Fibroblast of the conjunctiva (primary cell): ENCODE measurements at places on chromosomes 6 and 20.

GRCh38 chr6:163529605-163530004, 115.1 kb downstream of the QKI start:
- peak; percentile 62 for DNase-seq

GRCh38 chr6:145204301-145204700, 531.0 kb downstream of the EPM2A start:
- no peak for DNase-seq

- DNase-seq, result no peak
Observed at GRCh38 chr20:2104236-2104635, 2.6 kb downstream of the STK35 start.

GRCh38 chr6:36946526-36946925, 8.0 kb upstream of the PI16 start:
- no peak for DNase-seq

- no peak for DNase-seq
Observed at GRCh38 chr20:41830702-41831101, 212.5 kb upstream of the CHD6 start.

- DNase-seq, result no peak
Observed at GRCh38 chr20:40438161-40438830, 250.7 kb downstream of the MAFB start.

DNA sequence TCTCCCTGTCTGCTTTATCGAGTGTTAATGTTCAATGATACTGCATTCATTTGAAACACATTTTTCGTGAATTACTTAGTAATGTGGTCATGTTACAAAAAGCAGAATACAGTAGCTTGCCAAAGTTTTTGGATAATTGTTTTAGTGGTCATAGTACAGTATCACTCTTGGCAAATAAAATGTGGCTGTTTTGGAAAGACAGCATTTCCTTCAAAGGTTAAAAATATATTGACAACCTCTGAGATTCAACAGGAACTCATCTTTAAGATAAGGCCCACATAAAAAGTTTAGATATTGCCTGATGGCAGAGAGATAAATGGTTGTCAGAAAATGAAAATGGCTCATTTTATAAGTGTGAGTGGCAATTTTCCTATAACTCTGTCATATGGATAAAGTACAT, 297.7 kb upstream of the MAN1A1 start:
- DNase-seq, result no peak

DNA sequence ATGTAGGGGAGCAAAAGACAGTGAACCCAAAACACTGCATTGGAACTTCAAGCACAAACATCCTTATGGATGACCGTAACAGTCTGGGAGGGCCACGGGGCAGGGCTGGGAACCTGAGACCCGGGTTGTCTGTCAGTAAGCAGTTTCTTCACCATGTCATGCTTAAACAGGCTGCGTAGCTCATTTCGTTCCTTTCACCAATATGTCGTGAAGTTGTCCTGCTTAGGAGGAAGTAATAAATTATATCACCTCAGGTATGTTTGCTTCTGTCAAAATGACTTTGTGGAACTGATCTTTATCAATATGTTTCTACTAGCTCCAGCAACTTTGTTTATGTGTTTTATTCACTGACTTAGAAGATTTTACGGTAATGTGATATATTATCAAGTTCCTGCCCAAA, 12.4 kb upstream of the MAK start:
- DNase-seq, result no peak

DNA sequence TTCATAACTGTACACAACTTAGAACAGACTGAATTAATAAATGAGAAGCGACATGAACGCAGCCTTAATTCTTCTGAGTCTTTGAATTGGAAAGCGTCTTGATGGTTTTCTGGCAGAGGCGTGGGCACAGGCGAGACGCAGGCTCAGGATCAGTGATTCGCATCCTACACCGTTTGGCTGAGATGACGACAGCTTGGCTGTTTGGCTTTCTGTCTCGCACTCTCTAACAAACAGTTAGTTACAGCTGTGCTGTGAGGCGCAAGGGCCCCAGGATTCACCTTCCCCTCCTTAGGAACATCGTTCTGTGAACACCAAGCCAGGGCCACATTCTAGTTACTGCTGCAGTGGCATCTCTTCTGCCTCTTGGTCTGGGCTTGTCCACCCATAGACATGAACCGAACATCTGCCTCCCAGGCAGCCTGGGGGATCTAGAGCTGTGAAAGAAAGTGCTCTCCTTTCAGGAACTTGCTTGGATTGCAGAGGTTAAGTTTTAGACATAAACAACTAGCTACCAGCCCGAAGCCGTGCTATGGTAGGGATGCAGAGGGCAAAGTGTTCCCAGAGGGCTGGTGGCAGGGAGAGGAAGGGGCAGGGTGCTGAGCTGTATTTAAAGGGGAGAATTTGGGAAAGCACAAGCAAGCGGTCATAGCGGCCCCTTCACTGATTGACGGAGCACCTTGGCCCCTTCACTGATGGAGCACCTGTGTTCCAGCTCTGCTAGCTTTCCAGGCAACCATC, 49.6 kb downstream of the TCP11 start:
- no peak for DNase-seq

DNA sequence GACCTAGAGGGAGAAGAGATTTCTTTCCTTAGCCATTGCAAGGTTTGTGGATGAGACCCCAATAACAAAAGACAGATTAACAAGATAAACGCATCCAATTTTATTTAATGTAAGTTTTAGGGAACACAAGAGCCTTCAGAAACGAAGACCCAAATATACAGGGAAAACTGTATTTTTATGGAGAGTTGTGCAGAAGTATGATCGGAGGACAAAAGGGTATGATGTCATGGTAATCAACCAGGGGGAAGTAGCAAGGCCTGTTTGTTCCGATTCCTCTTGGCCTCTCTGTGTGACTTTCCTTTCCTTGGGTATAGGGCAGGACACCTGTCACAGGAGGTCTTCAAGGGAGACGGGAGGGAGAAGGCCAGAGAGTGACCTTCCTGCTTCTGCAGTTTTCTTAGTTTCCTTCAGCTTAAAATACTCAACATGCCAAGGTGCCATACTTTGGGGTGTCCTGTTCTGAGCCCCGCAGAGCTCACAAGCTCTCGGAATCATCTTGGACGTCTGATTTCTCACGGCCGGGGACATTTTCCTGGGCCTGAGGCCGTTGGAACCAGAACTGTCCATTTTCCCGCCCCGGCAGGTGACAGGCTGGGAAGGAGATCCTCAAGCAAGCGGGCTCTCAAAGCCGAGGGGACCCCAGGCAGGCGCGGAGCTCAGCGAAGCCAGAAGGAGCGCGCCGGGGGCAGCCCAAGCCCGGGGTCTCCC, 21.7 kb downstream of the TMC2 start:
- DNase-seq, result no peak

DNA sequence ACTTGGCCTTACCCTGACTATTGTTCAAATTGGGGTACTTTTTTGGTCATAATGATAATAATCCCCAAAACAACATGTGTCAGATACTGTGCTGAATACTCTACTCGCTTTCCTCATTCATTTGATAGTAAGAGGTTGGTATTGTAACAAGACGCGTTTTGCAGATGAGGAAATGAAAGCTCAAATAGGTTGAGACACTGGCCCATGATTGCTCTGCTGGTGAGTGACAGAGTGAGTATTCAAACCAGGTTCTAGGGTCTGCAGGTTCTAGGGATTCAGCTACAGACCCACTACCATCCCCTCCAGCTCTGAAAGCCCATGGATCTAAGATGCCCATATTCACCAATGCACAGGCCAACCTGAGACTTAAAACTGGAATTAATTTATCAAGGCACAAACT, 1.3 kb upstream of the ENPP4 start:
- DNase-seq, result no peak

GRCh38 chr6:73388433-73388799, 6.2 kb upstream of the DDX43 start:
- no peak for DNase-seq

DNA sequence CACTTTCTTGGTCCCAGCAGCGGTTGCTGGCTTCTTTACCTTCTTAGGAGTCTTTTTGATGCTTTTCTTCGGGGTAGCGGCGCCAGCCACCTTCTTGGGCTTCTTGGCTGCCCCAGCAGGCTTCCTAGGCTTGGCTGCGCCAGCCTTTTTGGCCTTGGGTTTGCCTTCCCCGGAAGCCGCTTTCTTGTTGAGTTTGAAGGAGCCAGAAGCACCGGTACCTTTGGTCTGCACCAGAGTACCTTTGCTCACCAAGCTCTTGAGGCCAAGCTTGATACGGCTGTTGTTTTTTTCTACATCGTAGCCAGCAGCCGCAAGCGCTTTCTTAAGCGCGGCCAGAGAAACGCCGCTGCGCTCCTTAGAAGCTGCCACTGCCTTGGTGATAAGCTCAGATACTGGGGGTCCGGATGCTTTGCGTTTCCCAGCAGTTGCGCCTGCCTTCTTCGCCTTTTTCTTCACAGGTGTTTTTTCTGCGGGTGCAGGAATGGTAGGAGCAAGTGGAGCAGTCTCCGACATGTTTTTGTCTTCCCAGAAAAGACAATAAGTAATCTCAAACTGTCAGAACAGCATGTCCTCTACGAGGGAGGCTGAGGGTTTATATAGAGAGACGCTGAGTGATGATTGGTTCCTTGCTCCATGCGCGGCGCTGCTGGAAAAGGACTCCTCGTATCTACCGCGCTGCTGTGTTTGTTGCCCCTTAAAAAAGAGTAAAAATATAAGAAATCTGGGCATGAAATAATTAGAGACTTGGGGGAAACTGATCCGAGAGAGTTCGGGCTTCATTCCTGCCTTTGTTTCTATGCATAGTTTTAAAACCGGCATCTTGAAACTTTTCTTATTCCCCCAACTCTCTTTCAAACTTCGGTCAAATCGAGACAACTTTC, 130.3 kb upstream of the BTN3A2 start:
- DNase-seq, result peak; percentile 91

DNA sequence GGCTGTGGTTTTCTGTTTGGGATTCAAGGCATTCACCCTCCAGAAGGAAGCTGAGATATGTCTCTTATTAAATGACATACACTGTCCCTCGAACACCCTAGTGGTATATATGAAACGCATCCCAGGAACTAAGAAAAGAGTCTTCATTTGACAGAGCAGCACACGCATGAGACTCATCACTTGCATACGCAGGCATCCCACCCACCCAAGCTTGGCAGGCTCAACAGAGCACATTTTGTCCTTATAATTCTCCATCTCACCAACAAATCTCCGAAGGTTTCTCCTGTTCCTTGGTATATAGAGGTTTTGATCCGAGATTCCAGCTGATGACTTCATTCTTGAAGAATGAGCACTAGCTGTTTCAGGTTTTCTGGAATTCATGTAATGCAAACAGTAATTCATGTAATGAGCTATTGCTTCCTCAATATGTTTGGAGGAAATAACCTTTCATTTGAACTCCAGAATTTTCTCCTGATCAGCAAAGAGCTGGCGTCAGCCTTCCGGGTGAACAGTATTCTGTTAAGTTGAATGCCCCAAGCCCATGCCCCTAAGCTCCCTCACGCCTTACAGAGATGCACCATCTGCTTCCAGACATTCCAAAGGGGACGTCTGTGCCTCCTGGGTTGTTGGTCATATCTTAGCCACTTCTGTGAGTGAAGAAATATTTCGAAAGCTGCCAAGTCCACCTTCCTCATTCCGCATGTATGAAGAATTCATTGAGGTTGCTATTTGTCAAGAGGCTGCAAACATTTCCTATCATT, 66.0 kb upstream of the CDH4 start:
- DNase-seq, result peak; percentile 88

GRCh38 chr6:105300090-105300489, 102.8 kb downstream of the PREP start:
- DNase-seq, result no peak

GRCh38 chr6:169233181-169233580, 20.5 kb downstream of the THBS2 start:
- no peak for DNase-seq

- DNase-seq, result no peak
Observed at GRCh38 chr6:131808460-131809269, 845 bp downstream of the ENPP1 start.

- no peak for DNase-seq
Observed at GRCh38 chr20:18108326-18108725, 29.3 kb upstream of the KAT14 start.

DNA sequence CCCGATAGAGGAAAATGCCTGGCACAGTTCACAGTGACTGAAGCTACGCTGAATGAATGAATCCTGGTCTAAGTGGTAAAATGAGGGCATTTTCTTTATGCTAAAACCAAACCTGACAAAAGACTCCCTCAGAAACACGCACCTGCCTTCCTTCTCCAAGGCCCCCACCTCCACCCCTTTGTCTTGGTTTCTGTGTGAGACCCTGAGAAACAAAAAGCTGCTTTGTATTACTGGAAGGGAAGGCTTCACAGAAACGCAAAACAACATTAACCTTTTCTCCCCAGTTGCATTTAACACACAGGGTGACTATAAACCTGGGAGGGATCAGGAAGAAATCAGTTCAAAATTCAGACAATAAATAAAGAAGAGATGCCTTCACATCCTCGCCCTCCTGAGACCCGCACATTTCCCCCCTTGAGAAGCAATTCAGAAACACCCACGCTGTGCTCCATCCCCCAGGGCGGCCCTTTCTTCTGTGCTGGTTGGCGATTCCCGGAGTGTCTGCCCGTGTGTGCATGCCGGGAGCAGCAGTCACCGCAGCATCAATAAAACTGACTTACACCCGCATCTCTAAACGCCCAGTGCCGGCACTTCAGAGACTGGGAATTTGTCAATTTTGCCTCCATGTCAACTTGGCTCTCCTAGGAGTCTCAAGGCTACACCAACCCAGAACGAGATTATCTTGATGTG, 67.2 kb upstream of the TRAF3IP2 start:
- DNase-seq, result no peak

DNA sequence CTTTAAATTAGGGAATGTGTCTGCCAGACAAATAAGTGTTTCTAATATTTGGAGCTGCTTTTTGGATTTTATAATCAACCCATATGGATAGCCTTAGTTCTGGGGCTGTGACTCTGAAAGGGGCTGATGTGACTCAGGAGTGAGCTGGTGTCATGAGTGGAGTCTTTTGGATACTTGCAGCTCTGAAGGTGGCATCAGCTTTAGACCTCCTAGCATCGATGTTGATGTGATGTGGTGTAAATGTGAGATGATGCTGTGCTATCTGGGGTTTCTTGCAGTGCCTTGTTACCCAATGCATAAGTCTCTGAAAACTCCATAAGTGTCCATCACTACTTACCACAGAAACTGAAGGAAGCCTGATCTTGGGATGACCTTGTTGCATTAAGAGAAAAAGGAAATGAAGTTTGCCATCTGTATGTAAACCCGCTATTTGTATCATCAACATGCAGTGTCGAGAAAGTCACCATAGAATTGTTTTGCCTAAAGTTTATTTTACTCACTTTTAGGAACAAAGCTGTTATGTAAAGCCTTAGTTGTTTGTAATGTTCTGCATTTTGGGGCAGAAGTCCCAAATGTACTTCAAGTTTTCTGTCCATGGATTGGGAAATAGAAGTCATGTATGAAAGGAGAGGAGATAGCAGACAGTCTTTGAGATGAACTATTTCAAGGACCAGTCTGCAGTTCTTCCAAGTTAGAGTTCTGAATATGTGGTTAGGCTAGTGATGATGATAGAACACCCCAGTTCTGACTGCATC, 8.0 kb downstream of the FOXO3 start:
- DNase-seq, result no peak

DNA sequence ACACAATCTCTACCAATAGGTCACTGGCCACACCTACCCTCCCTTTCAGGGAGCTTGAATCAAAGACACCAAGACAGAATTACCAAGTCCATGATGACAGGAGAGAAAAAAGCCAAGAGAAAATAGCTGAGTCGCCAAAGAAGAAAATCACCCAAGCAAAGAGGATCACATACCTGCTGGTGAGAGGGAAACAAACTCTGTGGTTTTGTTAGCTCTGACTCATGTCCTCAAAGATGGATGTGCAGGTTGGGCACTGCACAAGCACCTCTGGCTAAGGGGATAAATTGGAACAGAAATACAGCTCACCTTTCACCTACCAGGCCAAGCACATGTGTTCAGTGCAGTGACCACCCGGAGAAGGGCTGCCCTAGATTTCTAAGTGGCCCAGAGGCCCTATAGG, 114.8 kb downstream of the TFAP2A start:
- no peak for DNase-seq
